Stimulated activated CD4-positive, alpha-beta T cell treated with anti-CD3 and anti-CD28 coated beads, Interleukin-4, amount 100 ng/mL, for 4 hours (primary cell): ENCODE measurements at places on chromosomes 16 and 17.
A peak's percentile ranks its signal among the peaks of the same experiment; 100 is the strongest.

DNA sequence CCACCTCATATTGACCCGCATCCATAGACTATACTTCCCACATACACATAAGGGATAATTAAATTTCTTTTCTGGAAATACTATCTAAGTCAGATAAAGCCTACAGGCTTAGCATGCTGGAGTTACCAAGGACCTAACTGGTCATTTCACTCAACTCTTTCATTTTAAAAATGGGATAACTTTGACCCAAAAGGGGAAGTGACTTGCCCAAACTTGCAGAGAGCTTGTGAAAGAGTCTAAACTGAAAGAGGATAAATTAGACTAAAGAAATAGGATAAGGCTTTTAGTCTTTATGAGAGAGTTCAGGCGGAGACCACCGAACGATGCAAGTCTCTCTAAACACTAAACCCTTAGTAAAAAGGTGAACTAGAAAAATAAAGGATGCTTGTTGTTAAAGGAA is 3.9 kb upstream of the KRT33A start:
- no peak for DNase-seq

- no peak for DNase-seq
These were observed 10.6 kb upstream of the MEFV start for GRCh38 chr16:3266873-3267537.

DNA sequence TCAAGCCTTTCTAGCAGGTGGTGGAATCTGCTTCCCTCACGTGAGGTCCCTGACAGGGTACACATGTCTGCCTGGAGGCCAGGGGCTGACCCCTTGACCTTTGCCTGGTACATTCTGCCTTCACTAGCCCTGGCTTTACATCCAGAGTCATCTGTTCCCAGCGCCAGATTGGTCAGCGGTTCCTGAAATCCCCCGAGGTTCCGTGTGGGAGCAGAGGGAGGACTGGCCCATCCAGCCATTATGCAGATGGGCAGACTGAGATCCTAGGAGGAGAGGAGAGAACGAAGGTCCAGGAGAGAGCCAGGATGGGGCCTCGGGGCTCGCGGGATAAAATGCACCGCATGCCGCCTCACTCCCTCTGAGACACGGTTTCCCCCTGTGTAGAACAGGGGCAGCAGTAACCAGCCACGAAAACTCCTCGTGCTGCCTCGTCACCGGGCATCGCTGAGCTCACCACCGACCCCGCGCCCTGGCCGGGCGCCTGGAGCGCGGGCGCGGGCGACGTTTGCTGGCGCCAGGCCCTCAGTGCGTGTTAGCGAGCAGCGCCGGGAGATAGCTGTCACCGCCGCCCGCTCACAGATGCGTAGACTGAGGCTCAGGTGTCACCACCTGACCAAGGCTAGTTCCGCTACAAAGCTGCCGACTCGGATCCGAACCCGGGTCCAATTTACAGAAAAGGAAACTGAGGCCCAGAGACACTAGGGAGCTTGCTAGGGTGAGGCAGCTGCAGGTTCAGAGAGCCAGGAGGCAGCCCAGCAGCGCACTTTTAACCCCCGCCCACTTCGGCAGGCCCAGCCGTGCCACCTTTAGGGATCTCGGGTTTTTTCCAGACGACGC is 811 bp upstream of the MAP2K3 start:
- DNase-seq, result no peak

DNA sequence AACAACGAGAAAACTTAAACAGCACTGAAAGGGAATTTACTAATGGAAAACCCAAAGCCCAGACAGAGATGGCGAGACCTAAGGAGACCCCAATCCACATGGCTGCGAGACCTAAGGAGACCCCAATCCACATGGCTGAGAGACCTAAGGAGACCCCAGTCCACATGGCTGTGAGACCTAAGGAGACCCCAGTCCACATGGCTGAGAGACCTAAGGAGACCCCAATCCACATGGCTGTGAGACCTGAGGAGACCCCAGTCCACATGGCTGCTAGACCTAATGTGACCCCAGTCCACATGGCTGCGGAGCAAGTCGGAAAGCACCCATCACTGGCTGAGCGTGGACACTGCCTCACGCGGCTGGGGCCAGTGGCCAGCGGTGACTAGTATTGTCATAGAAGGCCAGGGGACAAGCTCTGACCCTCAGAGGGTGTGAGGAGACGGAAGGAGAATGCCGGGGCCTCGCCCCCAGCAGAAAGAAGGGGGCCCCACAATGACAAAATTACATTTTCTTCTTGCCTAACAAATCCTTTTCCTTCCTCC is 241.8 kb downstream of the C16orf95 start:
- DNase-seq, result no peak

DNA sequence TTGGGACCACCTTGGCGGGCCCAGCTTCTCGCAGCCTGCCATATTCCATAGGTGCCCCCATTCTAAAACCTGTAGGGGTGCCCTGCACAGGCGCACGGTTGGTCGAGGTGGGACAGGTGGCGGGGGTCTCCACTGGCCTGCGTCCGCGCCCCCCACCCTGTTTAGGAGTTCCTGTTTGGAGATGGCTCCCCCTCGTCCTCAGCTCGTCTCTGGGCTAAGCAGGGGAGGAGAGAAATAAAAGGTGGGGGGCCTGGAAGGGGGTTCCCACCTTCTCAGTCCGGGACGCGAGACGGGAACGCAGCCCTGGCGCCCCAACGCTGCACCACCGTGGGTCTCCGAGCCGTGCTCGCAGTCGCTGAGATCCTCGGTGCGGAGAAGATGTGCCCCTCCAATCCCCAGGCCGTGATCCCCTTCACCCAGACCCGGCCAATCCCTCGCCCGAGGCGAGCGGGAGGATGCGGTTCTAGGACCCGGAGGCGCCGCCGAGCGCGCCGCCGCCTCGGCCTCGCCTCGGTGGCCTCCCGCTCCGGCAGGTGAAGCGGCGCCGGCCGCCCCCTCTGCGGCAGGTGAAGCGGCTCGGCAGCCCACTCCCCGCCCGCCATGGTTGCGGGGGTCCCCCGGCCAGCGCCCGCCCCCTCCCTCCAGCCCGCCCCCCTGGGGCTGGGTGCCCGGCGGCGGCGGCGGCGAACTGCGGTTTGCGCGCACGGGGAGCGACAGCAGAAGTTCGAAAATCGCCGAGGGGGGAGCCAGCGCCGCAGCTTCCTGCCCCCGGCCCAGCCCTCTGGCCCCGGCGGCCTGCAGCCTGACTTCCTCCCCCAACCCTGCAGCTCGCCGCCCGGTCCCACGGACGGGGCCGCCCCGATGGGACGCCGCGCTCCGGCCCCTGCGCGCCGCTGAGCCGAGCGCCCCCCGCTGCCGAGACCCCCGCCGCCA is at the start of gene FMNL1:
Gene FMNL1 (plus strand): TSS at position 805 of the 933 bp plus-strand sequence. CDS start 240 bp downstream, outside the sequence.
- peak; percentile 36 for DNase-seq

- DNase-seq, result peak; percentile 36
These were observed at the start of gene NPTX1 for GRCh38 chr17:80475910-80476876. NPTX1 (minus strand) TSS chr17:80476607; CDS start chr17:80476446, 161 bp downstream.

GRCh38 chr17:20774472-20775135 is 195.1 kb downstream of the CDRT15L2 start:
- no peak for DNase-seq

- no peak for DNase-seq
These were observed 603.0 kb upstream of the CDH8 start for GRCh38 chr16:62638964-62639870.

DNA sequence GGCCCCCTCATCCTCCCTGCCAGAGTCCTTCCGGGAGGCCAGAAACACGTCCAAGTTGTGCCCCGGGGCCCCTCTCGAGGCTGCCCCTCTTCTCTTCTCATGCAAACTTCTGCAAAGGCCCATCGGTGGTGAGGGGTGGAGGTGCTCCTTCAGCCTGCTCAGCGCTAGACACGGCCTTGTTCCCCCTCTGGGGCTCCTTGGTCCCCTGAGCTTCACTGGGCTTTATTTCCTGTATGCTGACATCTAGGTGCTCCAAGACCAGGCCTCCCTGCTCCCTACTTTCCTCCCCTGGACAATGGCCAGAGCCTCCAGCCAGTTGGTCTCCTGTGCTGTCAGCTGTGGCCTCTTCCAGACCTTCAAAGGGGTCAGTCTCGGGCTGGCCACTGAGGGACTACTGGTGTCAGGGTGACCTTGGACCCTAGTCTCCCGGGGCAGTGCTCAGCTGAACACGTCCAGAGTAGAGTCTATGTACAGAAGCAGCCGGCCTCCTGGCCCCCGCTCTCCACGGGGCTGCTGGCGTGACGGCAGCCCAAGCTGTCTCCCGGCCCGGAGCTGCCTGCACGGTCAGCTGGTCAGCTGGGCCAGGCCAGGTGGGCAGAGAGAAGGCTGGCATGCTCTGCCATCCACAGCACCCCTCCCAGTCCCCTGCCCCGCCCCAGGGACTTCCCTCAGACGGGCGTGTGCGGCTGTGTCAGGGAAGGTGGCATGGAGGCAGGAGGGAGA is 1.7 kb upstream of the PRR35 start:
- DNase-seq, result no peak

DNA sequence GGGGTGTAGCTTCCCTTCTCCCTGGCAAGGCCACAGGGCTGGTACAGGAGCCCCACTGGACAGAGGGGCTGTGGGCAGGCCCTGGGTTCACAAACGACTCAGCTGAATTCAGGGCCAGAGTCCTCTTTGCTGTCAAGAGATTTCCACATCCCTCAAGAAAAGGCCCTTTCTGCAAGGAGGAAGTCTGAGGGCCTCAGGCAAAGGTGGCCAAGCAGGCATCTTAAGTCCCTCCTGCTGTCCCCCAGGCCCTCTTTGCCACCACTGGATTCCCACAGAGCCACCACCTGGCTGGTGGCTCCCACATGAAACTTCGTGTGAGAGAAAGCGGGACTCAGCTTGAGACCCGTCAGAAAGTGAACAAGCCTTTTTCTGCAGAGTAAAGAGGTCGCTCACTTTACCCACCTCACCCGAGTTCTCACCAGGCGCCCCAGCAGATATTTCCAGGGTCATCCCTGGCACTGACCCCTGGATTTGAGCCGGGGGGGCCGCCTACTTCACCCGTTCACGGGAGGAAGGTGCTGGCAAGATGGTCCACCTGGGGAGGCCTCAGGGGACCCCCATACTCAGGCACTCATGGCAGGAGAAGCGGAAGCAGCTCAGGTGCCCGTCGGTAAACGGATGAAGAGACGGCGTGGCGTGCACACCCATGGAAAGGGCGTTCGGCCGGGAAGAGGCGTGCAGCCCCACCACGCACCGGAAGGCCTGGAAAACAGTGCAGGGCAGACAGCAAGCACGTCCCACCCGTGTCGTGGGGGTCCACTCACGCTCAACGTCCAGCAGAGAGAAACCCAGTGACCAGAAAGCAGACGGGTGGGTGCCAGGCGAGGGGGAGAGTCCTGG is 3.6 kb downstream of the RNF166 start:
- DNase-seq, result no peak

DNA sequence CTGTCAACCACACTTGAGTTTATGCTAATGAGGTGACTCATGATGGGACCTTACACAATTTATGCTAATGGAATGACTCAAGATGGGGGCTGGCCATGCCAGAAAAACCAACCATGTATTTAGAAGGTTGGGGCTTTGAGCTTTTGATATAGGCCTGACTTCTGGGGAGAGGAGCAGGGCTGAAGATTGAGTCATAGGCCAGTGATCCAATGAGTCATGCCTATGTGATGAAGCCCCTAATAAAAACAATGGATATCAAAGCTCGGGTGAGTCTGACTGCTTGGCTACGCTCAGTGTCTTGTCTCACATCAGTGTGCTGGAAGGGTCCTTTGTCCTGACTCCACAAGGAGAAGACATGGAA is 7.3 kb downstream of the MFSD6L start:
- DNase-seq, result no peak

DNA sequence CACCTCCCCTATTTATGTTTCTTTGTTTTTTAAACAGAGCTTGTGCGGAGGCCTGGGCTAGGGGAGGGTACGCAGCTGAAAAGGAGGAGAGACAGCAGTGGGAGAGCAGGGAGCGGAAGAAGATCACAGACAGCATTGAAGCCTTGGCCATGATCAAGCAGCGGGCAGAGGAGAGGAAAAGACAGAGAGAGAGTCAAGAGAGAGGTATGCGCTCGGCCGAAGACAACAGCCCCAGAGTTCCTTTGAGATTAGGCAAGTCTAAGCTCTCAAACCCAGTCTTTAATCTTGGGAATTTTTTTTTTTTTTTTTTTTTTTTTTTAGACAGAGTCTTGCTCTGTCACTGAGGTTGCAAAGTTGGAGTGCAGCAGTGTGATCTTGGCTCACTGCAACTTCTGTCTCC is 20.6 kb downstream of the DNAAF1 start:
- no peak for DNase-seq

- no peak for DNase-seq
These were observed 101.9 kb upstream of the HSBP1 start for GRCh38 chr16:83705856-83706255.

GRCh38 chr16:81457326-81458133 is 12.9 kb downstream of the CMIP start:
- DNase-seq, result no peak

DNA sequence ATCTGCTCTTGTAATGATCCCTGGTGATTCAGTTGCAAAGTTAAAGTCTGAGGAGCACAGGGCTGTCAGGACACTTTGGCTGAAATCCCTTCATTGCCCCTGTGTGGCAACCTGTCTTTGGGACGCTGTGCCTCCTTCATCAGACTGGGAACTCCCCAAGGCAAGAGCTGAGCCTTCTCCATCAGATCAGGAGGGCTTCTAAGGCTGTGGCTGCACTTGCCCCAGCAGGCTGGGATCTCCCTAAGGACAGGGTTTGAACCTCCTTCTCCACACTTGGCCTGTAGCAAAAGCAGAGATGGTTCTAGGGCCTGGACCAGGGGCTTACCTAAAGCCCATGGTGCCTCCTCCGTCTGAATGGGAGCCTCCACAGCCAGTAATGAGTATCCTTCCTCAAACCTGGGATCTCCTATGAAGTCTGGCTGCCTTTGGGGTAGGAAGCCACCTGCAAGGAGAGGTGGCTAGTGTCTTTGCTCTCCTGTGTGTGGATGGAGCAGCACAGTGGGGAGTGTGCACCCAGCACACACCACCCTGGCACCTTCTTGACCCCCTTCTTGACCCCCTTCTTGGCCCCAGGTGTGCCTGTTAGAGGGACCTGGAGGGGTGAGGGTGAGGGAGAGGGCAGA is 79.0 kb upstream of the NKD1 start:
- no peak for DNase-seq

GRCh38 chr17:56440419-56440818 is 153.1 kb upstream of the NOG start:
- DNase-seq, result no peak

GRCh38 chr17:77497578-77497934 is 356.8 kb downstream of the SEC14L1 start:
- DNase-seq, result no peak

GRCh38 chr16:70660672-70661350 is 14.5 kb downstream of the IL34 start:
- no peak for DNase-seq

GRCh38 chr17:41026715-41027471 is at the start of gene KRTAP1-5:
KRTAP1-5 (minus strand) TSS chr17:41027208; CDS start chr17:41027155, 53 bp downstream.
- no peak for DNase-seq

DNA sequence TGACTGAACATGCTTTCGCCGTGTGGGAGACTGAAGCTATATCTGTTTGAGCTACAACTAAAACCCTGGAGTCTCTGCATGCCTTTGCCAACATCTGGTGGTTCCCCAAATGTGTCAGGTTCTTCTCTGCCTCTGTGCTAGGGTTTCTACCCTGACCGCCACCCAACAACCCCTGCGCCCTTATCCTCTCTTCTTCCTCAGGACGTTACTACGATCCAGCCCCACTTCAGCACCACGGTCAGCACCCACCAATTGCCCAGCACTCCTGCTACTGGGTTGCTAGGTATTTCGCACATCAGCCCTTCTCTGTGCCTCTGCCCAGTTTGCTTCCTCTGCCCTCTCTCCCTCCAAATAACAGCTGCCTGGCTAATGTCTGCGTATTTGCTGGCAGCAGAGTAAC is 106.3 kb upstream of the HSBP1 start:
- DNase-seq, result no peak

- DNase-seq, result no peak
These were observed 3.2 kb downstream of the KRTAP9-9 start for GRCh38 chr17:41258406-41258805.
